ENCODE measurements at places on chromosomes 2 and 18.

GRCh38 chr18:79868811-79869541 lies 71.2 kb downstream of the KCNG2 start:
- no peak for DNase-seq

- DNase-seq, result no peak
These were observed 58.5 kb upstream of the PARD3B start for GRCh38 chr2:204486805-204487204.

GRCh38 chr18:75107931-75108276 lies 101.0 kb downstream of the PTGR3 start:
- no peak for DNase-seq

GRCh38 chr2:130332271-130333073 lies 10.2 kb upstream of the IMP4 start:
- peak; percentile 75 for DNase-seq

DNA sequence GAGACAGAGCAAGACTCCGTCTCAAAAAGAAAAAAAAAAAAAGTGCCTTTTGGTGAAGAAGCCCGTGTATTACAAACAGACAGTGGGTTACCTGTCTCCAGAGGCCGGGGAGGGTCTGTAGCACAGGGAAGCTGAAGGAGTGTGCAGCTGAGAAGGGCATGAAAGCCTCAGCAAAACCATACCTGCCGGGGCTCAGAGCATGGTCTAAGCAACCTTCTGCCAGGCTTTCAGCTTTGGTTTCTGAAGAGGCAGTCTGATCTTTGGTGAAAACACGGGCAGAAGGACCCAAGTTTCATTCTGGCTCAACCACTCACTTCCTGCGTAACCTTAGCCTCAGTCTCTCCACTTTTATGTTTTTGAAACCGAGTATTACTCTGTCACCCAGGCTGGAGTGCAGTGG lies 21.5 kb downstream of the SH2D6 start:
- no peak for DNase-seq

DNA sequence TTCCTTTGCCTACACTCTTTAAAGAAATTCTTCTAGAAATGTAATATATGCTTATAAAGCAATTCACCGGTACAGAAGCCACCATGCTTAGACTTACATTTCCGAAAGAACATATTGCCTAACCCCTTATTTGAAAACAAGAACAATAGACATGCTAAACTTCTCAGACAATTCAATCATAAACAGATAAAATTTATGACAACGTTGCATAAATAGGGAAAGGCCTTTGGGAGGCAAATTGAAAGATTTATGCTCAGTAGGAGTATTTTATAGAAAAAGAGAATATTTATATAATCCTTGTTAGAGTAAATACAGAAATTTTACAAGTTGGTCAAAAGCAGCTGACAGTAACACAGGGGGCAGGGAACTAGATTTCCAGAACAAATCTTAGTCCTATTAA lies 16.2 kb upstream of the MEP1B start:
- DNase-seq, result no peak

DNA sequence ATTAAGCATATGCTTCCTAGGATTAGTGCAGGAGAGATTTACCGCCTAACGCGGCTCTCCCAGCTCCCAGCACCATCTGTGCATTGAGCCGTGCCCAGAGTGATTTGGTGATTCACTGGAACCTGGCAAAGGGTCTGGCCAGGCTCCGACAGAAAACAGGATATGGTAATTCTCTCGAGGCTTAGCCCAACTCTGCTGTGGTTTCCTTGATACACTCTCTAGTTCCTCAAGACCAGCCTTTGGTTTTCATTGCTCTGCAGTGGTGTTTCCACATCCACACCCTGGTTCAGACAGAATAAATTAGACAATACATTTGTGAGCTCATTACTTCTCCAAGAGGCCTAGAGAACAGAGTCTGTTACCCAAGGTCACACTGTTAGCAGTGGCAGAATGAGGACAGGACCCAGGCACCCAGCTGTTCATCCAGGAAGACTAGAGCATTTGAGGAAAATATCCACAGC lies 23.0 kb upstream of the SMAD2 start:
- no peak for DNase-seq

GRCh38 chr2:238518172-238518820 lies 91.6 kb downstream of the ASB1 start:
- no peak for DNase-seq

GRCh38 chr2:17373741-17374140 lies 144.5 kb downstream of the RAD51AP2 start:
- DNase-seq, result no peak

DNA sequence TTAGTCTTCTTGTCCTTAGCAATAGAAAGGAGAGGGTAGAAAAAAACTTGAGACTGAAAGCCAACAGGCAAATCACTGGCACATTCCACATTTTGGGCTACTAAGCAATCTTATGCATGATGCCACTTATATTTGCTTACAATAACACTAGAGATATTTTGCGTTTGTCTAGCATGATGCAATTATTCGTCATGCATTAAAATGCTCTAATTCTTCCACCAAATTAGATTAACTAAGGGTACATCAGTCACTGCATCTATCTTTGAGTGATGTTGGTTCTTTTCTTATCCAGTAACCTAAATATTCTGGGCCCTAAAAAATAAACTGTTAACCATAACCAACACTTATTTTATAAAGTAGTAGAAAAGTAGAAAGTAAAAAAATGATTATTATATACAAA lies 1311.7 kb upstream of the CDH2 start:
- DNase-seq, result no peak

- DNase-seq, result no peak
These were observed 16.8 kb downstream of the AKAIN1 start for GRCh38 chr18:5180254-5180653.

All from effector memory CD8-positive, alpha-beta T cell (primary cell).